ENCODE measurements at places on chromosomes 7 and 10.
A peak's percentile ranks its signal among the peaks of the same experiment; 100 is the strongest.

DNA sequence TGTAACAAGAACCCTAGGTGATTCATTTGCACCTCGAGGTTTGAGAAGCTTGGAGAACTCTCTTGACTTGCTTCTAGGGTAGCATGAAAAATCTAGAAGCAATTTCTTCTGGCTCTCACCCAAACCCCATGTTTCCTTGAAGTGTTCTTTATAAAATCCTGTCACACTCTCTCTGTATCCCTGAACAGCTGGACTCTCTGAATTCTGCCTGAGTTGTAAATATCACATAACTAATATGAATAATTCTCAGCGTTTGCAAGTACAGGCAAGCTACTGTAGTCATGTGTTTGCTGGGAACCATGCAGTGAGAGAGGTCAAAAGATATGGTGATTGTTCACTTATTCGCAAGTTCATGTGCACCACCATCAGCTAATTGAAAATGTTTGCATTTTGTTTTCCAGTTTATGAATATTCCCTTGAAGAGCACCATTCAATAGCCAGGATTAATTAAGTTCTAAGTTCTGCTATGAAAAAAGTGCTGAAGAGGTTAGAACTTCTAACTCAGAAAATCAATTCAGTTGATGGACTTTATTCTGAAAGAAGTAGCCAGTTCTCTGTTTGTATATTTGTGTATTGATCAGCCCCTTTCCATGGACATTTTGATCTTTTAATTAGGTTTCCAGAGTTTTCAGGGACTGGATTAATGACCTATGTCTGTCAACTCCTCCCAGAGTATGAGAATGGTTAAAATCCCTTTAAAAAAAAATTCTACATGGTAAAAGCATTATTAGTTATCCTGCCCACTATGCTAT lies 243.0 kb downstream of the PLXDC2 start:
- DNase-seq = no peak

DNA sequence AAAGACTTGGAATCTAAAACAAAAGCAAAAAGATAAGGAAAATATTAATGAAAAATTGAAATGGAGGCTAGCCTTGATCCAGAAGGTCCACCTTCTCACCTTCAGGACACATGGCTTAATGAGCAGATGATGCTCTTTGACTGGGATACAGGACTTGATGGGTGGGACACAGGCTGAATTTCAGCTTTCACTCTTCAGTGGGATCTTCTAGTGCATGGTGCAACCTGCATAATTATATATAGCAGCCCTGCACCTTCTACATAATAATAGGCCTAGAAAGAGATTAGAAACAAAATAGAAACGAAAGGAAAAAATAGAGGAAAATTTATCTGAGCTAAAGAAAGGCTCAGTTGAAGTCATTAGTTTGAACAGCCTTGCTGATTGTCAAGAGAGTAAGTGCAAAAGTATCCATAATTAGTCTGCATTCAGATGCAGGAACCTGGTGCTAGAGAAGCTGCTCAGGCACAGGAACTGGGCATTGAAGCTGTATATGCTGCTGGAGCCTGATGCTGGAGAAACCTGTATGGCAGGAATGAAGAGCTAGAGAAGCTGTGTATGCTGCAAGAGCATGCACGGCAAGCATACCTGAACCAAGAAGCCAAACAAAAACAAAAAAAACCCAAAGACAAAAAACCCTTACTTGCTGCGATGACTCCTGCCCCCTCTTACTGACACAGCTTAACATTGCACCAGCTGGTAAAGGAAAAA lies 19.4 kb downstream of the MKLN1 start:
- DNase-seq = peak; percentile 53

GRCh38 chr7:2043316-2044039 lies 189.3 kb downstream of the MAD1L1 start:
- no peak for DNase-seq

GRCh38 chr7:93890041-93890463 lies 501 bp downstream of the TFPI2 start:
- no peak for DNase-seq

DNA sequence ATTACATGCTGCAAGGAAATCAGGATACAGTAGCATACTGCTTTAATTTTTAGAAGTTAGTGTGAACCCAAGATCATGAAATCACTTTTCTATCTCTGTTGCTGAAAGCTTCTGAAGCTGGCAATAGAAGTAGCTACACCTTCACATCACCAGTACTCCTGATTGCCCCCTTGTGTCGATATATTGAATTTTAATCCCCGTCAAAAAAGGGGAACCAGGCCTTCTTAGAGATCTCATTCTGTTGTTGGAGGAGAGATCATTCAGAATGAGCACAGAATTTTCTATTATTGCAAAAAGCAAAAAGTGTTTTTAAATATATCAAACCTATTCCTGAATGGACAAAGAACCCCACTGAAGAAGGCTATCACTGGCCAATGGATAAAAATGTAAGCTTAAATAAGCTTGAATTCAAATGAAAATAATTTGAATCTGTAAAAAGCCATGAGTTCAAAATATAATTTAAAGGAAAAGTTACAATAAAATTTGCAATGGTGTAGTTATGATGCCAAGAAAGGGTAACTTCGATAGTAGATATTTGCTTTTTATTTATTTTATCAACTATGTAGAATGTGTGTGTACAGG lies 39.7 kb upstream of the TEX47 start:
- peak; percentile 47 for DNase-seq

GRCh38 chr7:138665249-138665648 lies 35.9 kb downstream of the SVOPL start:
- no peak for DNase-seq

DNA sequence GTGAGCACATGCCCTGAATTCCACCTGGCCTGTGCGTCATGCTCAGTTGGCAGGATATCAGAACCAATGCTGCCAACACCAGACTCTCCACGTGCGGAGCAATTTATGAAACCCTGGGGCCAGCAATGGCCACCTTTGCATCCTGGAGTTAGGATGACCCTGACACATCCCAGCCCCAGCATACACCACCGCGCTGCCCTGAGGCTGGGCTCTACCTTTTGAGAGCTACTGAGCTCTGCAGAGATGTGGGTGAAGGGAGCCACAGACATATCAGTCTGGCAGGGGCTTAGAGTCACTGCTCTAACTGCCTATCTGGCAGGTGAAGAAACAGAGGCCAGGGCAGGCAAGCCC lies 41.9 kb downstream of the SYPL1 start:
- DNase-seq = no peak

- no peak for DNase-seq
Measured at GRCh38 chr10:129779126-129780111, 184.7 kb downstream of the EBF3 start.

DNA sequence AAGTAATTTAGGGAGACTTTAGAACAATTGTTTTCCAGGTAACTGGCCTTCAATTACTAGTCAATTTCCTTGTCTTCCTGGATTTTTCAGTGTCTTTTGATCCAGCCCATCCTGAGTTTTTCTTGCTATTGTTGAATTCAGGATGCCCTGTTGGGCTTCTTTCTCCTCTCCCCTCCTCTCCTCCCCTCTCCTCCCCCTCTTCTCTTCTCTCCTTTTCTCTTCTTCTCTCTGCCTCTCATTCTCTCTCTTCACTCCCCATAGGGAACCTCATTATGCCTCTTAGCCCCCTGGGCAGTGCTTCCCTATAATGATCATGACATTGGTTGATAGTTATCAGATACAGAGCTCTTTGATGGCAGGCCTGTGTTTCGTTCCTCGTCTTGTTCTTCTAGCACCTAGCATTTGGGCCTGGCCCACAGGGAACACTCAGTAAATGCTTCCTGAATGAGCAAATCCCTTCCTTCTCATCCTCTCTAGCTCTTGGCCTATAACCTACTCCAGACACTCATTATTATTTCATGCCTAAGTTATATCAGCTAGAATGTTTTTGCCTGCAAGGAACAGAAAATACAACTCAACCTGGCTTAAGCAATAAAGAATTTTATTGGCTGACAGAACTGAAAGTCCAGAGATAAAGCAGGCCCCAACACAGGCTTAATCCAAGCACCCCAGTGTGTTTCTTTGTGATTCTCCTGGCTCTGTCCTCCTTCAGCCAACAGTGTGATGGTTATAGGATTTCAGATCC lies 56.8 kb downstream of the CACNB2 start:
- no peak for DNase-seq

- DNase-seq = no peak
Measured at GRCh38 chr7:158373476-158374133, 214.0 kb downstream of the PTPRN2 start.

DNA sequence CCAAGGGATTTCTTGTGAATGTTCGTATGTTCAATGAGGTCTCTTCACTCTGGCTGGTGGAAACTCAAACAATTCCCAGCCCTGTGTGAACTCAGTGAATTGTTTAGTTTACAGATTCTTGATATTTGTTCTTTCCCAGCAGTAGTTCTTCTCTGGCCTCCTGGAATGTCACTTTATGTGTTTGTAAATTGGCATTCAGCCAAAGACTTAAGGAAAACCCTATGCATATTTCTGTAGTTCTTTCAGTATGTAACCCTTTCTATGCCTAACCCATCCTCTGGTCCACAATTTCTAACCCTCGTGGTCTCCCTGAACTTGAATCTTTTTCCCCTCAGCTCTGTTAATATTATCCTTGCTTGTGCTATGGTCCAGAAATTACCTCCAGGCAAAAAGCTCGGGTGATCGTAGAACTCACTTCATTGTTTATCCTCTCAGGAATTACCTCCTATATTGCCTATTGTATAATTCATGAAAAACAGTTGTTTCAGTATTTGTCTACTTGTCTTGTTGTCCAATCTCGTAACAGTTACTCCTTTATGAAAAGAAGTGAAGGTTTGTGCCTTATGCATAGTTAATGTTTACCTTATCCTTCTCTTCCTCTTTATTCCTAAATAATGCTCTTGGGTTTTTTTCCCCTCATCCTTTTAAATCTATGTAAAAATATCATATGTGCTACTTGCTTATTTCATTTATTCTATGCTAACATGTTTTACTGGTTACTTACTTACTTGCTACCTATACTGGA lies 23.7 kb upstream of the AGR3 start:
- DNase-seq = peak; percentile 69

DNA sequence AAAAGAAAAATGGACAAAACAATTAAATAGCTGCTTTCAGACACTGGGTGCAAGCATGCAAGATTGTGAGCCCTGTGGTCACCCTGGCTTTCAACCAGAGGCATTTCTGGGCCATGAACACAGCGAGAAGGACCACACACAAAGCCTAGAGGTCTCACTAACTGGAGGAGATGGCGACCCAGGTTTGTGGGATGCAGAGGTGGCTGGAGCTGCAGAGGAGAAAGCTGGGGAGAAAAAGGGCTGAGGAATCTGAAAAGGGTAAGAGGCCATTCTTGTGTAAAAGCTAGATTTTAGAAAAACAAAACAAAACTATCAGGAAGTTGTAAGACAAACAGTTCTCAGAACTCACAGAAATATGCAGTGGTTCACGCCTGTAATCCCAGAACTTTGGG lies 30.1 kb upstream of the PTPRN2 start:
- DNase-seq = no peak

DNA sequence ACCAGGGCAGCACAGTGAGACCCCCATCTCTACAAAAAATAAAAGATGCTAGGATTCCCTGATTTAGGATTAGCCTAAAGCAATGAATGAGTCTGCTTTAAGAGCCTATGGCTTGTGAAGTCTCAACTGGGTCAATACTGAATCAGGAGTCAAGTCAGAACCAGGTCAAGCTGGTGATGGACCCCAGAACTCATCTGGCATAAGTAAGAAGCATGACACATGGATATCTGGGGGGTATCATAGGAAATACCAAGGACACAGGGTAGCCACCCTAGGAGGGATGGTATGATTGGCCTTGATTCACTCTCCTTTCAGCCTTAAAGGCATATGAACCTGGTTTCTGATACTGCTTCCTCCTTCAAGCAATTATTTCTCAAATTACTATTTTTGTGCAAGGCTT lies 78.4 kb upstream of the FAM133B start:
- DNase-seq = no peak

DNA sequence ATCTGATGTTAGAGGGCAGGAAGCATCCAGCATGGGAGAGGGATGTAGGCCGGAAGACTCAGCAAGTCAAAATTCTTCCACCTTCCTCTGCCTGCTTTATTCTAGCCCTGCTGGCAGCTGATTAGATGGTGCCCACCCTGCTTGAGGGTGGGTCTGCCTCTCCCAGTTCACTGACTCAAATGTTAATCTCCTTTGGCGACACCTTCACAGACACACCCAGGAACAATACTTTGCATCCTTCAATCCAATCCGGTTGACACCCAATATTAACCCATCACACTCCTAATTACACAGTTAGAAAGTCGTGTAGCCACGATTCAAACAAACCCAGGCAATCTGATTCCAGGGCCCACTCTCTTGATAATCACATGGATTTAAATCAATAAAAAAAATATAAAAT lies 433.9 kb upstream of the LRGUK start:
- DNase-seq = no peak

GRCh38 chr7:2521341-2521745 lies 1.8 kb downstream of the LFNG start:
- no peak for DNase-seq

- DNase-seq = no peak
Measured at GRCh38 chr10:43342279-43343125, 28.9 kb upstream of the FXYD4 start.

GRCh38 chr10:29356931-29357330 lies 68.1 kb downstream of the LYZL1 start:
- no peak for DNase-seq

- DNase-seq = no peak
Measured at GRCh38 chr7:135328526-135328925, 94.9 kb downstream of the STRA8 start.

- DNase-seq = no peak
Measured at GRCh38 chr7:43377196-43377960, 205.5 kb upstream of the STK17A start.

GRCh38 chr7:1534330-1535099 lies 4.0 kb downstream of the MAFK start:
- no peak for DNase-seq

GRCh38 chr7:77561352-77561751 lies 24.3 kb downstream of the PTPN12 start:
- no peak for DNase-seq

- no peak for DNase-seq
Measured at GRCh38 chr7:121618182-121618581, 222.1 kb upstream of the FAM3C start.

- DNase-seq = no peak
Measured at GRCh38 chr10:79184657-79185056, 115.9 kb downstream of the ZMIZ1 start.

DNA sequence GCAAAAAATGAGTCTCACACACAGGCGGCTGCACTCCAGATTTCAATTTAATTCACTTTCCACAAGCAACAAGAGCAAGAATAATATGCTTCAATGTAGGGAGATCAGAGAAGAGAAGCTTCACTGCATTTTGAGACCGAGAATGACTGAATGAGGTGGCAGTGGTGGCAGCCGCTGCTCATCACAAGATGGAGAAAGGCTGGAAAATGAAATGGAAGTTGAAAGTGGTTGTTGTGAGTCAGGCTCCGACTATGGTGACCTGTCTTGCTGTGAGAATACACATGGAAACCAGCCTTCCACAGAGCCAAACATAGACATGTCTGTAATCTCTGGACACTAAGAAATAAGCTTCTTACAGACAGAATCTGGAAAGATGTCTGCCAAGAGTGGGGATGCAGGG lies 499.6 kb upstream of the LRRN3 start:
- no peak for DNase-seq

All from NCI-H1417 (cell line).